ENCODE measurements at places on chromosomes 2 and 18.
A peak's percentile ranks its signal among the peaks of the same experiment; 100 is the strongest.

DNA sequence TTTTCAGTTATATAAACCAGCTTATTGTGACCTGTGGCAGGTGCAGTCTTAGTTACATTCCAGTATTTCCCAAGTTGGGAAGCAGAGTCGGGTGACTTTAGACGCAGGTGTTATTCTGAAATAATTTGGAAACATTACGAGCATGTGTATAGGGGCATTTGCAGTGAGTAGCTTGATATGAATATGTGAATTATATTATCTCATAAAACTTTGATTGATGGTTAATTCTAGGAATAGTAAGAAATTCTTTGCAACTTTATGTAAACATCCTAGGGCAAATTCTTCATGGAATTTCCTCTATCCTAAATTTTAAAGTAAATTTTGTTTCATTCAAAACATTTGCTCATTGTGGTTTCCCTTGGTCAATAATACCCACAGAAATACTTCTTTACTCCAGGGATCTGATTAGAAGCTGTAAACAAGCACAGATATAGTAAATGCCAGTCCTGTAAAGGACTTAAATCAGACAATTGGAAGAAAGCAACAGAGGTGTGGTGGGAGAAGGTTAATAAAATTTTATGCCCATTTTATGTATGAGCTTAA lies 580.6 kb upstream of the CDH2 start:
- H3K36me3 ChIP-seq, result no peaks in the 10 kb centered on the region
- no peaks in the 10 kb centered on the region for H3K4me1 ChIP-seq
- DNase-seq, result no peak

- no peak for DNase-seq
- H3K36me3 ChIP-seq, result no peaks in the 10 kb centered on the region
- H3K4me3 ChIP-seq, result no peak overlapping the region
Measured at GRCh38 chr2:15722980-15723379, 131.3 kb downstream of the DDX1 start.

- DNase-seq, result no peak
- no peaks in the 10 kb centered on the region for H3K4me1 ChIP-seq
- no peak overlapping the region for H3K27ac ChIP-seq
- peaks cover 5% of the 10 kb centered on the region for H3K27me3 ChIP-seq
- H3K36me3 ChIP-seq, result no peaks in the 10 kb centered on the region
Measured at GRCh38 chr2:181991171-181991885, 5.7 kb downstream of the PPP1R1C start.

DNA sequence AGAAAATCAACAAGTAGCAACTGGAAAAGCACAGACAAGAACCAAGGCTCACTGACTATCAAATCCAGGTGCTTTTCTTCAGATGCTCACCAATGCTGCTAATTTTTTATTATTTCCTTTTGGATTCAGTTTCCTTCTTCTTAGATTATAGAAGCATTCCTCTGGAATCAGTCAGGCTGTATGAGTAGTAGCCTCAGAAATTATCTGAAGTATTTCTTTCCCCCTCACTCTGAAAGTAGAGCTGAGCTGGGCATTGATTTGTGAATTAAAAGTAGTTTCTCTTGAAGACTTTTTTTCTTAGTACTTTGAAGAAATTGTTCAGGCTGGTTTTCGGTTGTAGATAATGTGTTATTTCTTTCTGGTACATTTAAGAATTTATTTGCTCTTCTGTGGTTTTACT lies 273.7 kb downstream of the NOL4 start:
- DNase-seq, result no peak
- no peak overlapping the region for H3K27ac ChIP-seq
- H3K4me3 ChIP-seq, result no peak overlapping the region
- H3K36me3 ChIP-seq, result no peaks in the 10 kb centered on the region

GRCh38 chr18:55427951-55428350 lies 160.0 kb downstream of the TCF4 start:
- H3K27ac ChIP-seq, result no peak overlapping the region
- peaks cover 6% of the 10 kb centered on the region for H3K27me3 ChIP-seq
- H3K36me3 ChIP-seq, result no peaks in the 10 kb centered on the region
- no peaks in the 10 kb centered on the region for H3K4me1 ChIP-seq
- DNase-seq, result no peak

- no peaks in the 10 kb centered on the region for H3K27me3 ChIP-seq
- no peak for DNase-seq
- peaks cover 2% of the 10 kb centered on the region for H3K4me1 ChIP-seq
- no peak overlapping the region for H3K27ac ChIP-seq
Measured at GRCh38 chr18:2510416-2510815, 60.9 kb downstream of the METTL4 start.

GRCh38 chr2:41720331-41721251 lies 327.2 kb upstream of the PKDCC start:
- H3K4me1 ChIP-seq, result peaks cover 10% of the 10 kb centered on the region
- H3K27ac ChIP-seq, result no peak overlapping the region
- no peaks in the 10 kb centered on the region for H3K27me3 ChIP-seq
- no peak for DNase-seq
- H3K36me3 ChIP-seq, result no peaks in the 10 kb centered on the region
- no peak overlapping the region for H3K4me3 ChIP-seq

DNA sequence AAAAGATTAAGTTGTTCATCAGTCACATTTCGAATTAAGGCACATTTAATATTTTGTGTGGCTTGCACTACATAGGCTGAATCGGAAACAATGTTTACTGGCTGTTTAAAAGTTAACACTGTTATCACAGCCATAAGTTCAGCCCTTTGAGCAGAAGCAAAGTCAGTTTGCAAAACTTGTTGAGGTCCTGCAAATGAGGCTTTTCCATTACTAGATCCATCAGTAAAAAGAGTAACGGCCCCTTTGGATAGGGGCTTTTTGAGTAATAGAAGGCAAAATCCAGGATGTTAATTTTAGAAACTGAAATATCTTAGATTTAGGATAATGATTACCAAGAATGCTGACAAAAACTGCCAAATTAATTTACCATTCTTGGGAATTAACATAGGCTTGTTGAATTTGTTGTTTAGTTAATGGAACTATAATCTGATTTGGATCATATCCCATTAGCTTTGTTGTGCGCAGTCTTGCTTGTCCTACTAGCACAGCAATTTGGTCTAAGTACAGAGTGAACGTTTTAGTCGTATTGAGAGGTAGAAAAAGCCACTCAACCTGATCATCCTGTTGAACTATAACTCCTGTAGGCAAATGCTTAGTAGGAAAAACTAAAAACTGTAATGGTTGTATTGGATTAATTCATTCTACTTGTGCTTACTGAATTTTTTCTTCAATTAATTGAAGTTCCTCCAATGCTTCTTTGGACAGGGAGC lies 13.9 kb upstream of the SUCLG1 start:
- H3K27ac ChIP-seq, result no peak overlapping the region
- H3K36me3 ChIP-seq, result peaks cover 1% of the 10 kb centered on the region
- peaks cover 7% of the 10 kb centered on the region for H3K27me3 ChIP-seq
- no peak for DNase-seq
- no peaks in the 10 kb centered on the region for H3K4me1 ChIP-seq

- H3K27me3 ChIP-seq, result no peaks in the 10 kb centered on the region
- H3K4me1 ChIP-seq, result peaks cover 2% of the 10 kb centered on the region
- no peak overlapping the region for H3K4me3 ChIP-seq
- H3K36me3 ChIP-seq, result peaks cover 13% of the 10 kb centered on the region
- no peak overlapping the region for H3K27ac ChIP-seq
Measured at GRCh38 chr18:35097195-35097594, 56.0 kb downstream of the MAPRE2 start.

- no peaks in the 10 kb centered on the region for H3K36me3 ChIP-seq
- no peak overlapping the region for H3K27ac ChIP-seq
- DNase-seq, result peak; percentile 6
- no peak overlapping the region for H3K4me3 ChIP-seq
- peaks cover 9% of the 10 kb centered on the region for H3K27me3 ChIP-seq
Measured at GRCh38 chr2:152445791-152446201, 110.8 kb downstream of the FMNL2 start.

DNA sequence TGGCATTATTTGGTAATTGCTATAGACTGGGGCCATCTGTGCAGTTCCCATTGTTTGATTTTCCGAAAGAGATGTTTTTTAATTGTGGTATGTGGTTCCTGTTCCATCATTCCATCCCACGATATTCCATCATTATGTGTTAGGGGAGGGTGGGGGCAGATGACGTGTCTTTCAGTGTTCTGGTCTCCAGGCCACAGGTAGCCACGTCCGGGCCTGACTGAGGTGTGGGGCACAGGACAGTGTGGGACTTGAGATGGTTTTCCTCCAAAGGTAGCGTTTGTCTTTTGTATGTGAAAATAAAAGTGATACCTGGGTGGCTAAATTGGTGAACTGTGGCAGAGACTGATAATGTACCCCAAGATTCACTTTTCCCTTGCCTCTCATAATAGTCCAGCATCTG lies 192.2 kb upstream of the HAAO start:
- H3K27me3 ChIP-seq, result peaks cover 9% of the 10 kb centered on the region
- no peaks in the 10 kb centered on the region for H3K4me1 ChIP-seq
- H3K36me3 ChIP-seq, result no peaks in the 10 kb centered on the region

DNA sequence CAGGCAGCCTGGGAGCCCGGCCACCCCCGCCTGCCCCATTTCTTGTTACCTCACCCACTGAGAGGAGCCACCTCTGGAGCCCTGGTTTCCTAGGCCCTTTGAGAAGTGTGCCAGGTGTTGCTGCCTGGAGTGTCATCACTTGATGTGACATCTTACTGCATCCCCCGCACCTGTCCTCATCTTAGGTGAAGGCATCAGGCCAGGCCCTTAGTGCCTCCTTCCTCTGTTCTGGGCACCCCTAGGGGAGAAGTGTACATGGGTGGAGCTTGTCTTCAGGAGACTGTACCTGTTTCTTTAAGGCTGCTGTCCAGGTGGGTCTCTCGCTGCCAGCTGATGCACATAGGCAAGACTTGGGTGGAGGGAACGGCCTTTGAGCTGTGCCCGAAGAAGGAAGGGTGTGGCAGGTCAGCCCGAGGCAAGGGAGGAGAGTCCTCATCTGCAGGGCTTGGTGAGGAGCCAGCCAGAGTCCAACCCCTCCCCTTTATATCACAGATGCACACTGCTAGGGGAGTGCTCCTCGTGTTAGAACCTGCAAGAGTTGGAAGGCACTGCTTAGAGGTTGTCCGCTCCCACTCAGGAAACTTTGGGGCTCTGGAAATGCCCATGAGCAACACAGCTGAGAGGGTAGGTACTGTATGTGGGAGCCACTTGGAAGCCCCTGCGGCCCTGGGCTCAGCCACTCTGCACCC lies 45.9 kb downstream of the NCK2 start:
- peak overlapping the region; percentile 88 for H3K27ac ChIP-seq
- H3K27me3 ChIP-seq, result no peaks in the 10 kb centered on the region
- H3K4me1 ChIP-seq, result peaks cover 86% of the 10 kb centered on the region
- DNase-seq, result no peak
- peak overlapping the region; percentile 80 for H3K4me3 ChIP-seq

DNA sequence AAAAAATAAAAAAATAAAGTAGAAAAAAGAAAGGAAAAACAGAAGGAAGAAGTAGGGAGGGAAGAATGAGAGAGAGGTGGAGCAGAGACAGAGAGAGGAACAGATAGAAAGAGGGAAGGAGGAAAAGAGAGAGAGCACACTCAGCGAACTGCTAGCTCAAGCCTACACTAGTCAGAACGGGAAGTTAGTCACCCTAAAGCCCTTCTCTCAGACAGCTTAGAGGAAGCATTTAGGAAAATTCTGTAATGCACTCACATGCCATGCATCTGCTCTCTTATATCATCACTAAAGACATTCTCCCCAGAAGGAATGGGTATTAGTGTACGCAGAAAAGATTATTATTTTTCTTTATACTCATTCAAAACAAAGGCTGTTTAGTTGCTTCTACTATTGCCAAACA lies 68.1 kb upstream of the SULT1C3 start:
- no peaks in the 10 kb centered on the region for H3K27me3 ChIP-seq
- H3K4me1 ChIP-seq, result no peaks in the 10 kb centered on the region
- no peak overlapping the region for H3K27ac ChIP-seq
- no peak overlapping the region for H3K4me3 ChIP-seq
- no peak for DNase-seq

DNA sequence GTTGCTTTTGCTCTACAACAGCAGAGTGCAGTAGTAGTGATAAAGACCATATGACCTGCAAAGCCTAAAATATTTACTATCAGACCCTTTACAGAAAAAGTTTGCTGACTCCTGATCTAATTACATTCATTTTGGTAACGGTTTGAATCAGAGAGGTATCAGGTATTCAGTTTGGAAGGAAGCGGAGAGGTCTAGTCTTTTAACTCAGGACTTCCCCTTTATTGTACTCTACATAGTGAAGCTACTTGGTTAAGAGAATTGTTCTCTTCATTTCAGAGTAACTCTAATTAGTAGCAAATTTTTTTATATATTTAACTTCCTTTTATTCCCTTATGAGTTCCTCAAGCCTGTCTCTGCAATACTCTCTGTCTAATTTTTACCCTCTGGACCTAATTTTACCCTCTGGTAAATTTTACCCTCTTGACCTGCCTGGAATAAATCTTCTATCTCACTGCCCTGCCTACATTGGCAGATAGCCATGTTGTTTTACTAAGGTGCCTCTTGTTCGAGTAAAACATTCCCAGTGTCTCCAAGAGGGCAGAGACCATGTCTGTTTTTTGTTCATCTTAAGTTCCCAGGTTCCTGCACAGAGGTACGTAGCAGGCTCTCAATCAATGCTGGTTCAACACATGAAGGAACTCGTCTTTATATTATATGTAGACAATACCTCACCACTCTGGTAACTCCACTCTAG lies 170.6 kb downstream of the DNAH6 start:
- DNase-seq, result no peak
- no peaks in the 10 kb centered on the region for H3K27me3 ChIP-seq
- H3K36me3 ChIP-seq, result no peaks in the 10 kb centered on the region
- no peak overlapping the region for H3K4me3 ChIP-seq
- peaks cover 5% of the 10 kb centered on the region for H3K4me1 ChIP-seq

DNA sequence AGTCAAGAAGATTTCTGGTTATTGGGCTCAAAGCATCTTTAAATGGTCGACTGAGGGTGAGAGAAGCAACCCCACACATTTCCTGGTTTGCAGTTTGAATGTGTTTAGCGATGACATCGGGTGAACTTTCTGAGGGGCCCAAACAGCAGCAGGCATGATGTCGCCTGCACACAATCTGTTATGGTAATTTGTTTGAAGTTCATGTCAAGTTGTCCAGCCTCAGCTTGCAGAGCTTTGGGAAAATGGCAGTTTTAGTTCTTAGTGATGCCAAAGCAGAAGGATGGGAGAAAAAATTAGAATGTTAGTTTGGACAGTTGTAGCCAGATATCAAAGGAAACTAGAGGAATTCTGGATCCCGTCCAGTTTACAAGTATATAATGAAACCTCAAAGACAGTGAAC lies 284.6 kb downstream of the MBD5 start:
- no peak overlapping the region for H3K4me3 ChIP-seq
- no peaks in the 10 kb centered on the region for H3K4me1 ChIP-seq
- H3K27ac ChIP-seq, result no peak overlapping the region
- no peaks in the 10 kb centered on the region for H3K27me3 ChIP-seq
- no peak for DNase-seq
- no peaks in the 10 kb centered on the region for H3K36me3 ChIP-seq

GRCh38 chr2:145047554-145047953 lies 527.6 kb upstream of the ZEB2 start:
- H3K4me1 ChIP-seq, result no peaks in the 10 kb centered on the region
- no peak overlapping the region for H3K27ac ChIP-seq
- no peak overlapping the region for H3K4me3 ChIP-seq
- DNase-seq, result no peak

DNA sequence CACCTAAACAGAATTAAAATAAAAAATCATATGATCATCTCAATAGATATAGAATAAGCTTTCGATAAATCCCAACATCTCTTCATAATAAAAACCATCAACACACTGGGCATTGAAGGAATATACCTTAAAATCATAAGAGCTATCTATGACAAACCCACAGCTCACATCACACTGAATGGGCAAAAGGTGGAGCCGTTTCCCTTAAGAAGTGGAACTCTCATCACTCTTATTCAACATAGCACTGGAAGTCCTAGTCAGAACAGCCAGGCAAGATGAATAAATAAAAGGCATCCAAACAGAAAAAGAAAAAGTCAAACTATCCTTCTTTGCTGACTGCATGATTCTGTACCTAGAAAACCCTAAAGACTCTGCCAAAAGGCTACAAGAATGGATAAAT lies 510.3 kb downstream of the ZNF804A start:
- DNase-seq, result no peak
- H3K36me3 ChIP-seq, result no peaks in the 10 kb centered on the region
- H3K27me3 ChIP-seq, result no peaks in the 10 kb centered on the region
- H3K4me3 ChIP-seq, result no peak overlapping the region
- no peak overlapping the region for H3K27ac ChIP-seq

Measured in T-helper 2 cell treated with Interferon-gamma antibody and Interleukin-4, amounts not matched to agents 5 μg/mL and 100 μg/mL, for 36 hours (primary cell).